Astrocyte of the hippocampus (primary cell): ENCODE measurements at places on chromosomes 13 and 19.

GRCh38 chr19:29273000-29273640, 60.2 kb upstream of the UQCRFS1 start:
- DNase-seq = no peak

- DNase-seq = no peak
These were observed 29.0 kb downstream of the TNFSF11 start for GRCh38 chr13:42602906-42603305.

DNA sequence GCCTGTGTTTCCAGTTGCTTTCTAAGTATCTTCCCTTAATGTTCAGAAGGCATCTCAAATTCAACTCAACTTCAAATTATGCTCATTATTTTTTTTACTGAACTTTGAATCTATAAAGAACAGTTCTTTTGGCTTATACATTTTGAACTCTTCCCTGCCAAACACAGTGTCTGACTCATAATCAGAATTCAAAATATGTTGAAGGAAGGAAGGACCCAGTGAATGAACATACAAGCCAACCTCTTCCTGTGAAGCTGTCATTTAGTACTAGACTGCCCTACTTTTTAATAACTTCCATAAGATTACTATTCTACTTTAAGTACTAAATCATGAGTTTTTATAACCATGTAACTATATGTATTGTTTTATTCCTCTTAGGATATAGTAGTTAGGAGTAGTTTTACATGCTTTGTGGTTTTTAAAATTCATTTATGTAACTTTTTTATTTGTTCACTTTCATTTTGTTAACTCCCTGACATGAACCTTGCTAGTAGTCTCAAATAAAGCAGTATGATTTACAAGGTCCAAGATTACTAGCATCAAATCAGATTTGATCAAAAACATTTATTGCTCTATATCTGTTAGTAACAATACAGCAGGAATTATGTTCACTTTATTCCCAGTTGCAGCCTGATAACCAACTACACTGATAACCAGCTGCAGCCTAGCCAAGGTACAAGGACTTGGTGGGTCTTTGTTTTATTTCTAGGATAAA, 6.4 kb downstream of the NUDT15 start:
- peak; percentile 55 for DNase-seq

GRCh38 chr13:80979035-80979641, 638.2 kb upstream of the SPRY2 start:
- peak; percentile 80 for DNase-seq

- no peak for DNase-seq
These were observed 7.2 kb downstream of the SBK2 start for GRCh38 chr19:55529636-55530234.

DNA sequence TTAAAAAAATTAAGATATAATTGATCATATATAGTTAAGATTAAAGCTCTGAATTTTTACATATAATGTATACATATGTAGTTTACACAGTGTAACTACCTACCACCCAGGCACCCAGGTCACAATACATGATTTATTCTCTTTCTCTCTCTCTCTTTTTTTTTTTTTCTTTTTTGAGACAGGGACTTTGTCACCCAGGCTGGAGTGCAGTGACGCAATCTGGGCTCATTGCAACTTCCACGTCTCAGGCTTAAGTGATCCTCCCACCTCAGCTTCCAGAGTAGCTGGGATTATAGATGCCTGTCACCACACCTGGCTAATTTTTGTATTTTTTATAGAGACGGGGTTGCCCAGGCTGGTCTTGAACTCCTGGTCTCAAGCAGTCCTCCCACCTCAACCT, 18.8 kb upstream of the CLASRP start:
- DNase-seq = no peak

DNA sequence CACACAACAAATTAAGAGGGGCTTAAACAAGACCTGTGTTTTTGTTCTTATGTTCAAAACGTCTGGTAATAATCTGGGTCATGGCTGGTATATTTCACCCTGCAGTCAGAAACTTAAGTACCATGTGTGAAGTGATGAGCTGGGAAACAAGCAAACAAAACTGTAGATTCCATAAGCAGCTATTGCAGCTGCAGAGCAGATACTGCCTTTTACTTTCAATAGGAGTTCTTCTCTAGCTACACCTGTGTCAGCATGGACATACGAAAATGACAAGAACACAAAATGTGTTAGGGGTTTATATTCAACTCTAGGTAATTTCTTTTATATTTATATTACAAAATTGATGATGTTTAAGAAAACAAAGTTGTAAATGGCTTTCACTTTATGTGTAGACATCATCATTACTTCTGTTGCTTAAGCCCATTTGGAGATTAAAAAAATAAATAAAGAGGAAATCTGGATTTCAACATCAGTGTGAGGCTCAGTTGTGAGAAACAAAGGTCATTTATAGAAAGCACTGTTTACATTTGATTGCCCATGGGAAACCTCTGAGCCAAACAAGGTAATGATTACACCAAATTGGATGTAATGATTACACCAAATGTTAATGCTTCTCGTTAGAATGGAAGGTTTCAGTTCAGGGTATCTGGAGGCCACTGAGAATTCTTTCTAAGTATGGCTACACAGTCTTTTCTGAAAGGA, 451.0 kb upstream of the SLC10A2 start:
- DNase-seq = no peak

DNA sequence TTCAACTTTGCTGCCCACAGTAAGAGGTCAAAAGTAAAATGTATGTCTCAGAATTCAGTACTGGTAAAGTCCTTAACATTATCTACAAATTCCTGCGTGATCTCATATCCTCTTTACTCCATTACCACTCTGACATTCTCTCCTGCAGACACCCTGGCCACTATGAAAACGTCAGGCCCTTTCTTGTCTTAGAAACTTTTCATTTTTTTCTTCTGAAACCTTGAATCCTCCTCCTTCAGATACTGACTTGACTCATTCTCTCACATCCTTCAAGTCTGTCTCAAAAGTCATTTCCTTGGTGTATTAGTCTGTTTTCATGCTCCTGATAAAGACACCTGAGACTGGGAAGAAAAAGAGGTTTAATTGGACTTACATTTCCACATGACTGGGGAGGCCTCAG, 262.3 kb downstream of the POU4F1 start:
- DNase-seq = no peak

- DNase-seq = peak; percentile 42
These were observed at the start of gene DOCK6 for GRCh38 chr19:11261971-11262839. Gene DOCK6, minus strand, starts transcription at chr19:11262524. Its CDS starts 84 bp downstream, at chr19:11262440.

DNA sequence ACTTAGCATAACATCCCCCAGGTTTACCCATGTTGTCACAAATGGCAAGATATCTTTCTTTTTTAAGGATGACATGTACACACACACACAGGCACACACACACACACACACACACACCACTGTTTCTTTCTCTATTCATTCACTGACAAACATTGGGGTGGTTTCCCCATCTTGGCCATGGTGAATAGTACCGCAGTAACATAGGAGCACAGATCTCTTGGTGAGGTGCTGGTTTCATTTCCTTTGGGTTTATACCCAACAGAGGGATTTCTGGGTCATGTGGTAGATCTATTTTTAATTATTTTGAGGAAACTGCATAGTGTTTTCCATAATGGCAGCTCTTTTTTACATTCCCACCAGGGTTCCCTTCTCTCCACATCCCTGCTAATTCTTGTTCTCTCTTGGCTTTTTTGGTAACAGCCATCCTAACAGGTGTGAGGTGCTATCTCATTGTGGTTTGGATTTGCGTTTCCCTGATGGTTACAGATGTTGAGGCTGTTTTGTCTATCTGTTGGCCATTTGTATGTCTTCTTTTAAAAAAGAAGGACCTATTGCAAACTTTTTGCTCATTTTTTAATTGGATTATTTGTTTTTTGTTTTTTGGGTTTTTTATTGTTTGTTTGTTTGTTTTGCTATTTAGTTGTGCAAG, 251.7 kb upstream of the IRS2 start:
- DNase-seq = no peak

DNA sequence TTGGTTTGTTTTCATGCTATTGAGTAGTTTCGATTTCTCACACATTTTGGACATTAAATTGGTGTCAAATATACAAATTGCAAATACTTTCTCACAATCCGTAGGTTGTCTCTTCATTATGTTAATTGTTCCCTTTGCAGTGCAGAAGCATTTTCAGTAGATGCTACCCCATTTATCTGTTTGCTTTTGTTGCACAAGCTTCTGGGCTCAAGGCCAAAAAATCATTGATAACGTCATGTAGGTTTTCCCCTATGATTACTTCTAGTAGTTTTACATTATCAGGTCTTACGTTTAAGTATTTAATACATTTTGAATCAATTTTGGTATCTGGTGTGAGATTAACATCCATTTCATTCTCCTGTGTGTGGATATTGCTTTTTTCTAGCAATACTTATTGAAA, 14.0 kb upstream of the ZNF347 start:
- no peak for DNase-seq

DNA sequence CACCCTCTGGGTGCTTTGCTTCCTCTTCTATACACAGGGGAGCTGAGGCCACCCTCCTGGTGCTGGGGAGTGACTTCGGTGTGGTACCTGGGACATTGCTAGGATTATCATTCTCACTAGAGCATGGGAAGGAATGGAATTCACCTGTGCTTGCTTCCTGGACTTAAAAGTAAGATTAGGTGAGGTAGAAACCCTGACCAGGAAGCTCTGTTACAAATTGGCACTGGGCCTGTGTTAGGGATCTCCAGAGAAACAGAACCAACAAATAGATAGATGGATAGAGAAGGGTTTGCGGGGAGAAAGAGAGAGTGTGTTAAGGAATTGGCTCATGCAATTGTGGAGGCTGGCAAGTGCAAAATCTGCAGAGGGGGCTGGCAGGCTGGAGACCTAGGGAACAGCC, 13.9 kb upstream of the SIAH3 start:
- DNase-seq = no peak

- no peak for DNase-seq
These were observed 38.0 kb upstream of the DOCK9 start for GRCh38 chr13:99015606-99016490.

DNA sequence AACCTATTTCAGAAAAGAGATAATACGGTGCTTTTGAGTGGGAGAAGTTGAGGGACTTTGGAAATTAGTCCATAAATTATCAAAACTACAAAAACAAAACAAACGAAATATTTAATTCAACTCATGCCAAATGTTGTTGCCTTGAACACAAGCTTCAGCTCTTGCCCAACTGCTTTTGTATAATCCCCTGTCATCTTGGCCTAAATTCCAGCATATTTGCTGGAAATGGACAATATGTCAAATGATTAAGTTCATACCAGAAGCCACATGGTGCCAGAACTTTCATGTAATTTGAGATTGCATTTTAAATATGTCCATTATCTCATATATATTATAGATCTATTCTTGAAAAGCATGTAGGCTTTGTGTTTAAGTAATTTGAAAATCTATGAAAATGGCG, 373.7 kb upstream of the SLITRK6 start:
- no peak for DNase-seq

- peak; percentile 27 for DNase-seq
These were observed 10.6 kb downstream of the FZR1 start for GRCh38 chr19:3516675-3517207.

DNA sequence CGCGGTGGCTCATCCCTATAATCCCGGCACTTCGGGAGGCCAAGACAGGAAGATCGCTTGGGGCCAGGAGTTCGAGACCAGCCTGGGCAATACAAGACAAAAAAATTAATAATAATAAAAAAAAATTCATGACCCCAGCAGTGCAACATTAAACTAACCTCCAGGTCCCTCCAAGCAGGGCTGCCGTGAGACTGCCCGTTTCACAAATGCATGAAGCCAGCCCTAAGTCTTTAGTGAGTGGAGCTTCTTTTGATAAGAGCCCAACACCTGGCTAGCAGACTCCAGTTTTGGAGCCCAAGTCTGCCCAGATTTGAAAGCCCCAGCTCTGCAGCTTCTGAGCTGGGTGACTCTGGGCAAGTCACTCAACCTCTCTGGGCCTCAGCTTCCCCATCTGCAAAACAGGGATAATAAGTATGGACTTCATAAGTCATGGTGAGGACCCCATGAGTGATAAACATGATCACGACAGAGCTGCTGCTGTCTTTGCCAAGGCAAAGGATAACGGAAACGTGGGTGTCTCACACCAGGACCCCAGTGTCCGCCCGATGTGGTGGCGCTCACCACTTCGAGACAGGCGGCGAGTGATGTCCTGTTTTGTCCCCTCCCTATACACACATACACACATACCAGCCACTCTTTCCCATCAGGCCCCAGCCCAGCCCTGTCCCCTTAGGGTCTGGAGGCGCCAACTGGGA, 38.4 kb upstream of the NANOS3 start:
- no peak for DNase-seq

DNA sequence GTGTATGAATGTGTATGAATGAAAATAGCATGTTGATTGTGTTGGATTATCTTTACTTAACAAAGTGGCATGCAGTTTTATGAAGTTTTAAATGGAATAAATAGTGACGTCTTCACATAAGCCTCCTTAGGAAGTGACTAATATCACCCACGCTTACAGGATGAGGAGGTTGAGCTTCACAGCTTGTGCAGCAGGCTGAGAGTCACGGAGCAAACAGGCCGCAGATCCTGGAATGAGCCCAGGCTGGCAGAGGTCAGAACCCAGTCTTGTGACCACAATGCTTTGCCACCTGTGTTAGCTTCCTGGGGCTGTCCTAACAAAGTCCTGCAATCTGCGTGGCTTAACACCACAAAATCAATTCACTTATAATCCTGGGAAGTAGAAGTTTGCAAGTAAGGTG, 20.8 kb downstream of the LAIR2 start:
- DNase-seq = no peak

GRCh38 chr13:95204231-95204765, 97.0 kb downstream of the ABCC4 start:
- no peak for DNase-seq

DNA sequence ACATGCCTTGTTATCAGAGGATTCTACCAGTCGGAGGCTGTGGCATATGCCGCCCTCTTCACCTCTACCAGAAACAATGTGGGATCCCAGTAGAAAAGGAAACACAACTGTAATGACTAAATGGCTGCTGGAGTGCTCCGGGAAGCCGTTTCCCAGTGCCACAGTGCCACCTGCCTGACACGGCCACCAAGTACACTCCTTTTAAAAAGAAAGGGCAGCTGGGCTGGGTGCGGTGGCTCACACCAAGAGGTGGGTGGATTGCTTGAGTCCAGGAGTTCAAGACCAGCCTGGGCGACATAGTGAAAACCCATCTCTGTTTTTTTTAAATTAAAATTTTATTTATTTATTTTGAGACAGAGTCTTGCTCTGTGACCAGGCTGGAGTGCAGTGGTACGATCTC, 67.3 kb downstream of the TRPM4 start:
- DNase-seq = peak; percentile 76

GRCh38 chr19:17058236-17058635, 17.0 kb downstream of the HAUS8 start:
- peak; percentile 52 for DNase-seq

GRCh38 chr19:34232566-34233481, 21.5 kb upstream of the GARRE1 start:
- DNase-seq = peak; percentile 96

DNA sequence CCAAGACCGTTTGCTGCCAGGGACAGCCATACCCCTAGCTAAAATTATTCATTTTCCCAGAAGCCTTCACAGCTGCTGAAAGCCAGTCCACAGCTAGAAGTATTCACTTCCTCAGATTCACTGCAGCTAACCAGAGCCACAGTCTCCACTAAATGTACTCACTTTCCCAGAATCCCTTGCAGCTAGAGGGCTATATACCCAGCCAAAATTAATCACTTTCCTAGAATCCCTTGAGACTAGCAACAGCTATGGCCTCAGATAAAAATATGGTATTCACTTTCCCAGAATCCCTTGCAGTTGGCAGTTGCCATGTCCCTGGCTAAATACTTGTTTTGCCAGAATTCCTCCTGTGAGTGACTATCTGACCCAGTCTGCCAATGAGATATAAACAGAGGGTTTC, 13.8 kb upstream of the MEIS3 start:
- DNase-seq = no peak
